Stimulated activated CD4-positive, alpha-beta T cell treated with anti-CD3 and anti-CD28 coated beads, Interleukin-1b, Interleukin-23, amount 100 ng/mL, for 48 hours (primary cell): ENCODE measurements at places on chromosomes 7 and 10.

DNA sequence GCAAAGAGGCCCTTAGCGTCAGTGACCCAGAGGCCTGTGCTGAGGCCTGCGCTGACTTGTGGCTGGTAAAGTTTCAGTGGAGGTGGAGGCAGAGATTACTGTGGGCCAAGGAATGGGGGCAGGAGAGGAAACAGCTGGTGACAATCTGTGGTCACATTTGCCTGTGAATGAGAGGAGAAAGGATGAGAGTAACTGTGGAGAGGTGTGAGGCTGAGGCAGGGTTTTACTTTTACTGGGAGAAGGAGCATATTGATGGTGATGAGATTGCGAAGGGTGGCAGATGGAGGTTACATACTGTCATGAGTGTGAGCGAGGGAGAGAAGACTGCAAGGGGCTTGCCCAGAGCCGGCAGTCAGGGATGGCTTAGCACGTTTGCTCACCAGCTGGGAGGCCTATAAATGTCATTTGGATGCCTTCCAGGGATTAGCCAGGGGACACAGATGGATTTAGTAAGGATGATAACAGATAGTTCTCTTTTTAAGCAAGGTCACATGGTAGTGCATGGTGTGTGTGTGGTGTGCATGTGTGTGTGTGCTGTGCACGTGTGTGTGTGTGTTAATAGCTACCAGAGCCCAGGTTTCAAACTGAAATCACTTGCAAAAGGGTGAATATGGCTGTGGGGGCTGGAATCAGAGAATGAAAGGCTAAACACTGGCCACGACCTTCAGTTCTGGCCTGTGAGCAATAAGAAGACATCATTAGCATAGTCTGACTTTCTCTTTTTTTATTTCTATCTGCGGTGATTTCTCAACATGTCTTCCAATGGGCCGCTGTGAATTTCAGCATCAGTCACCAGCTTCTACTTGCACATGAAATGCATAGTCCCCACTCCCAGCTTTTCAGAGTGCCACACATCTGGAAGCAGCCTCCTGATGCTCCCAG is 291.5 kb upstream of the ZNF32 start:
- no peak for DNase-seq

- no peak for DNase-seq
These were observed 141.1 kb downstream of the LRMDA start for GRCh38 chr10:75572478-75572877.

DNA sequence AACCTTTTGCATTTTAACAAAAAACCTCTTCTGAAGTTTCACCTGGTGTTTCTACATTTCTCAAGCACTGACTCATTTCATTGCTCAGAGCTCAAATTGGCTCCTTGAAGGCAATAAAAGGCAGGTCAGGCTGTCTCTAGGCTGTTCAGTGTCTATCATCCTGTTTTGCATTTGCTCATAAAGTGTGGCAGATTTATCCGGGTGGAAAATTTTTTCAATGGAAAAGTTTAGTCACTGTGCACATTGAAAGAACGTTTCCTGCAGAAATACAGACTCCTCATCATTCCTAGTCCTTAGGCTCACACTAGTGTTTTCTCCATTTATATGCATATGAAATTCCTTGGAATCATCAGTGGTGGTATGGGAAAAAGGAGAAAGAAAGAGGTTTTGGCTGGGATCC is 114.2 kb upstream of the DGKB start:
- DNase-seq = no peak

- no peak for DNase-seq
These were observed 116.9 kb upstream of the PCGF5 start for GRCh38 chr10:91103384-91104192.

GRCh38 chr10:3836222-3836820 is 51.3 kb upstream of the KLF6 start:
- no peak for DNase-seq

DNA sequence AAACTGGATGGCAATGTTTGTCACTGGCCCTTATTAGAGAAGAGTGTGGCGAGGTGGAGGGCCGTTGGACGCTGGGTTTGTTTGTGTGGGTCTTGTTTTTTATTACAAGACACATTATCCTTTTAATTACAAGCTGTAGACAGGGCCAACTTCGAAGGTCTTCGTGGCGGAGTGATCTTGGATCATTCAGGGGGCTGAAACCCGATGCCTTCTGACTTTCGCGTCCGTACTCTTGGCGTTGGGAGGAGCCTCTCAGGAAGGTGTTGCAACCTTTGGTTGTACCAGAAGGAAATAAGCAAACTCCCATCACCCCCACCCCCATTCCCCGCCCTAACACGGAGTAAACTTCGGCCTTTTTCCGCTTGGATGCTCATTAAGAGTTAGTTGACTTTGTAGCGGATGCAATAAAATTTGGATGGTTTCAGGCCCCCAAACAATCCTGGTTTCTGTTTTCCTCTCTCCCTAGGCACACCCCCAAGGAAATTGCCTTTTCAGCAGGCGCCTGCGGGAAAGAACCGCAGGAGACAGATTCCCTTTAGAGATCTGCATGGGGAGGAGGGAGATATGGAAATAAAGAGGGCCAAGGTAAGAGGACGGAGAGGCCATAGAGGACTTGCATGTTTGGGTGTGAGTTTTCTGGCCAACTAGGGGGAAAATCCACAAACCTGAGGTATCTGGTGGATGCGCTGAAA is 294.5 kb upstream of the NFE2L3 start:
- DNase-seq = no peak

DNA sequence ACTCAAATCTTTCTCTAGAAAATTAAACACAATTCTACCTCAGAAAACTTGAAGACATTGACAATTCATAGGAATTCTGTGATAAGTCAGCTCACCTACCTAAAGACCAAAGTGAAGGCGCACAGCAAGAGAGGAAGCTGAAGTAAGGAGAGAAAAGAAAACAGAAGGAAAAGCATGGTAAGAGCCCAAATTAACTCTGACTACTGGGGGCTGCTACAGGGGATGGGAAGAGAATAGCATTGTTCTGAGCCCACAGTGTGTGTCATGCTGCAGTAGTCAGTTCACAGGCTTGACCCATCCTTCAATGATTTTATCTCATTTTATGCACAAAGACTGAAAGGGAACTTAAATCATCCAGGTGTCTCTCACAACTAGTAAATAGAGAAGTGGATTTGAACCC is 111.3 kb downstream of the PTEN start:
- no peak for DNase-seq

- DNase-seq = no peak
These were observed 27.7 kb downstream of the ZMIZ1 start for GRCh38 chr10:79096514-79096913.

DNA sequence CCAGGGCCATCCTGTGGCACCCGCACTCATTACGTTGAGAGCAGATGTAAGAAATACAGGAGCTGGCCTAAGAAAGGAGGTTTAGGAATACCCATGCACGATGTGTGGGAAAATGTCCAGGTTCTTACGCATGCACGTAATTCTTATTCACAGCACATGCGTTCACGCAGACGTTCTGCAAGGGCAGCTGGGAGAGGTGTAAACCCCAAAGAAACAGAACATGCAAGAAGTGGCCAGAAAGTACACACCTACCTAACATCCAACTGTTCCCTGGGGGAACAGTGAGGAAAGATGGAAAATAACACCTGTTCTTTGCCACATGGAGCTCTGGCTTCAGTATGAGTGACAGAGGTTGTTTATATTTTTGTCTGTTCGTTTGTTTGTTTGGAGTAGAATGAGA is 285.6 kb downstream of the PRPF18 start:
- no peak for DNase-seq

DNA sequence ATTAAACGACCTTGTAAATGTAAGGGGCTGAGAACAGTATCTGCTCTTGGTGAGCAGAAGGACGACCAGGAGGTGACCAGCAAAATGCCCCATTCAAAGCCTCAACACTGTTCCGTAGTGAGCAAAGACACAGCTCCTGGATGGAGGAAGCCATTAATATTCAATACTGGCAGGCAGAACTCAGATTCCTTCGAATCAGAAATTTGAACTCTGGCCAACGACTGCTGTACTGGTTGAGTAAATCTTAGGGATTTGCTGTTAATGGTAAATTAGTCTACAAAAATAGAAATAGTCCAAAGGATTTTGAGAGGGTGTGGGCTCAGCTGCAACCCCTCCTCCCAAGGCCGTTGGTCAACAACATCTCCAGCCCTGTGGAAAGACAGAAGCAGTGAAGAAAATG is 130.5 kb upstream of the PFKP start:
- DNase-seq = no peak

GRCh38 chr7:10536561-10536960 is 437.1 kb upstream of the PHF14 start:
- DNase-seq = no peak

DNA sequence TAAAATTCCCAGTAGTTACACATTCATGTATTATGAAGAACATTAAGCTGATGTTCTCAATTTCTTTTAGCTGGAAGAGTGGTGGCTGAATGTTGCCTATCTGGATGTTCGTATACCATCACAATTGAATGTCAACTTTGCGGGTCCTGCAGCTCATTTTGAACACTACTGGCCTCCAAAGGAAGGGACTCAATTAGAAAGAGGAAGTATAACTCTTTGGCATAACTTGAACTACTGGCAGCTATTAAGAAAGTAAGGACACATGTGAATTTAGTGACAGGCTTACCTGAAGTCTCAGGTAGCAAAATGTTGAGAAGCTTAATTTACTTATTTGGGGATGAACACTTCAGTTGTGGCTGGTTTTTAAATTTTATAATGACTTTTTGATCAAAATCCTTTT is 15.9 kb downstream of the CROT start:
- no peak for DNase-seq

DNA sequence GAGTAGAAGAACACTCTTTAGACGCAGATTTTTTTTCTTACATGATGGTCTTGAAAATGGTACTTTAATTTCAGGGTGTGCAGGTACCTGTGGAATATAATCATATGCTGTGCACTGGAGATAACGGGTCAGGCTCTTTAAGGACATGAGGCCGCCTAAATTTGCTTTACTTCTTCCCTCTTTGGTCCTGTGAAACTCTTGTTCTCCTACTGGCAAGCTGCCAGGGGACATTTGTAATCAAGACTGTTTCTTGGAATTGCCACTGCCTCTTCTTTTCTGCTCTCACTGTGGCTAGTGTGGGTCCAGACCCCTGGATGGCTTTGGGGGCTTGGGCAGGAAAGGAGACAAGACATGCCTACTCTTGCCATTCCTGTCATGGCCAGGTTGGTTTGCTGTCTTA is 146.0 kb downstream of the SND1 start:
- no peak for DNase-seq

GRCh38 chr7:111290419-111290818 is 199.5 kb downstream of the LRRN3 start:
- DNase-seq = no peak

DNA sequence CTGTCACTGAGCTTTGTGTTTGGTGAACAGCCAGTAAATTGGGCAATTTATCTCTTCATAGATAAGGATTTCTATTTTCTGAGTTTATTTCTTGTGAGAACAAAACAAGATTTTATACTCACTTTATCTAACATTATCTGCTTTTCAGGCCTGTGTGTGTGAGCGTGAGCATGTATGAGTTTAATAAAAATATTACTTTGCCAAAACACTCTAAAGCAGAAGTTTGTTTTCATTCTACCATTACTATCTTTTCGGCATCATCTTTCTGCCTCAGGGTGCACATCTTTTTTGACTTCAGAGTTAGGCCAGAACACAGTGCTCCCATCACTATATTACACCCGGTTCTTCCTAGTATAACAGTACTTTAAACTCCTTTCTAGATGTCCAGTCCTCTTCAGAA is 13.0 kb downstream of the ZWINT start:
- DNase-seq = no peak

- DNase-seq = peak; percentile 40
These were observed 1.1 kb upstream of the GTF2I start for GRCh38 chr7:74656441-74656836.

GRCh38 chr7:99996755-99997544 is 18.4 kb upstream of the ZKSCAN1 start:
- DNase-seq = no peak

DNA sequence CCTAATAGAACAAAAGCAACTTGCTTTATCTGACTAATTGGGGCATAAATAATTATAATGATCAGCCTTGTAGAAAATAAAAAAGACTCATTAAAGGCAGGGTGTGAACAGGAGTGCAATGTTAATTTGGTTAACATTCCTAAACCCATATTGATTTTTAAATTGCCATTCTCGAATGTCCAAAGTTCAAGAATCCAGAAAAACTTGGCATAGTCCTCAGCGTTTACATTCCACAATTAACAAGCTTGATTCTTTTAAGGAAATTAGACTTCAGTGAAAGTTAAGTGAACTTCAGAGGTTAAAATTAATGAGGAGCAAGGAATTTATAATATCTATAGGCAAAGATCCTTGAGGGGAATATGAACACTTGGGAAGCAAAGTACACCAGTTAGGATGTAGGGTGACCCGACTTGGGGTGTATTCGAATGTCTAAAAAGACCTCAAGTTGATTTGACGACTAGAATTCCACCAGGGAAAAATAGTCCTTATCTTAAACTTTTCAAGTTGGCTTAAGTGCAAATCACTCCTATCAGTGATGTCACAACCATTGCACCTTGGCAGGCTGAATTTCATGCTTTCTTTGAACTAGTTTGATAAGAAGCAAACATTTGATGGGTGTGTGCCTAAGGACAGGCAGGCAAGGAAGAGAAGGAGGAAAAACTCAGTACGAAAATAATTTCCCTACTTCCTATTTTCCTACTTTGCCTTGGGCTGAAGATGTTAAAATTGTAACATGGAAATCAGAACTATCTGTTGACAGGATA is 830.4 kb upstream of the COBL start:
- DNase-seq = no peak

GRCh38 chr10:80464557-80465450 is 10.7 kb downstream of the TSPAN14 start:
- no peak for DNase-seq

DNA sequence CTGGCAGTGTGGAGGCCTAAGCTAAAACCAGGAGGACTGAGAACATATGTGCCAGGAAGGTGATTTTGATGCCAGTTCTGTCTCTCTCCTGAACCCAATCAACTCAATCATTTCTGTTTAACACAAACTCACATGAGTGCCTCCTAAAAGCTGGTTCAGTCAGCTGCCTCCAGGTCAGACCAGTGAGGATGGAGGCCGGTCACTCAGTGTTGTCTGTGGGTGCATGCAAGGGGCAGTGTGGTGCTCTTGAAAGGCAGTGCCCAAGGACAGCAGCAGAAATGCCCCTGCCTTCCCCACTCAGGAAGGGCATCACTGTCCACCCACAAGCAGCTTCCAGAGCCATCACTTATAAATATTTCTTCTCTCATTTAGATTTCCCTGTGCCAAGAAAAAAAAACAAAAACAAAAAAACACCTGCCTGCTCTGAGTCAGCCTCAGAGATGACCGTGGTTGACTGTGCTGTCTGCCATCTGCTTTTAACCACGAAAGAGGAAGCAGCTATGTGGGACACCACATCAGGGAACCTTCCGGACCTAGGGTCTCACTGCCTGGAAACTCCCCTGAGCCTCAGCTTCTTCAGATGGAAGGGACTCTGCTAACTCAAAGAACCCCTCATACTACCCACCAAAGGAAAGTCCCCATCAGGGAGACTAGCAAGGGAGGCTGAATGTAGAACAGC is 39.1 kb downstream of the VOPP1 start:
- DNase-seq = peak; percentile 79

- DNase-seq = no peak
These were observed 199.8 kb downstream of the JCAD start for GRCh38 chr10:29859521-29860130.
